ENCODE measurements at places on chromosomes 3 and 15. TPM values are rescaled to one million over a fixed set of nuclear protein-coding genes. Genes with fewer than 3 reads are reported as not detected.

GRCh38 chr3:185409957-185410356 lies 47.0 kb downstream of the MAP3K13 start:
- no peaks in the 10 kb centered on the region for H3K4me1 ChIP-seq
- H3K4me3 ChIP-seq = no peak overlapping the region
- no peak for DNase-seq
- H3K36me3 ChIP-seq = no peaks in the 10 kb centered on the region
- H3K27ac ChIP-seq = no peak overlapping the region

DNA sequence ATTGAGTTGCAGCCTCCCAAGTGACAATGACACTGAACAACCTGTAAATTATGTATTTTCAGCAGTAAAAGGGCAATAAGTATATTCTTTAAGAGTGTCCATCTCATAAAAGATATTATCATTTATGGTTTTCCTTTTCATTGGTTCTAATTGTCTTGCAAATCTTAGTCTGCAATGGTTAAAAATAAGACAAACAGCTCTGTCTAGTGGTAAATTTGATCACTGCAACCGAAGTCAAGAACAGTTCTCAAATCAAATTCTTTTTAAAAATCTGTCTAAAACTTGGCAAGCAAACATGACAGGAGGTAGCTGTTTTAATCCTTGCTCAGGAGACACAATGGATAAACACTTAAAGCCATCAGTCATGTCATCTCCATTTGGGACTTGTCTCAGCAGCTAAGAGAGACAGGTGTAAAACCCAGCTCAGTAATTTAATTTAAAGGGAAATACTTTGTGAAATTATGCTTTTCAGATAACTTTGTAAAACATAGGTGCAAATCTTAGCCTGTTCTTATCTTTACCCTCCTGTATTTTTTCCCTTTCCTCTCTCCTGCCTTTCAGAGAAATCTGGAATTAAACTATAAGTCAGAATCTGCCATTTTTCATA lies 150.3 kb upstream of the ARHGEF26 start:
- H3K36me3 ChIP-seq = no peaks in the 10 kb centered on the region
- H3K4me1 ChIP-seq = no peaks in the 10 kb centered on the region
- H3K27ac ChIP-seq = no peak overlapping the region
- H3K4me3 ChIP-seq = no peak overlapping the region
- DNase-seq = no peak

Gene SEMA5B
- 0.41 TPM for polyA plus RNA-seq

- no peak overlapping the region for H3K27ac ChIP-seq
- no peaks in the 10 kb centered on the region for H3K36me3 ChIP-seq
- H3K4me1 ChIP-seq = peaks cover 43% of the 10 kb centered on the region
- no peak for DNase-seq
- H3K27me3 ChIP-seq = no peaks in the 10 kb centered on the region
These were observed 80.8 kb downstream of the GSK3B start for GRCh38 chr3:120013481-120013880.

- DNase-seq = no peak
- H3K27ac ChIP-seq = no peak overlapping the region
- H3K4me1 ChIP-seq = no peaks in the 10 kb centered on the region
- H3K4me3 ChIP-seq = no peak overlapping the region
These were observed 181.9 kb upstream of the CHL1 start for GRCh38 chr3:14652-15051.

GRCh38 chr3:188832961-188833721 lies 338.6 kb upstream of the TPRG1 start:
- H3K36me3 ChIP-seq = no peaks in the 10 kb centered on the region
- no peaks in the 10 kb centered on the region for H3K27me3 ChIP-seq
- no peak for DNase-seq
- H3K4me3 ChIP-seq = no peak overlapping the region
- H3K4me1 ChIP-seq = no peaks in the 10 kb centered on the region
- H3K27ac ChIP-seq = no peak overlapping the region

GRCh38 chr3:81581966-81582599 lies 179.4 kb downstream of the GBE1 start:
- no peaks in the 10 kb centered on the region for H3K27me3 ChIP-seq
- no peak for DNase-seq
- no peaks in the 10 kb centered on the region for H3K4me1 ChIP-seq
- H3K36me3 ChIP-seq = peaks cover 22% of the 10 kb centered on the region
- H3K4me3 ChIP-seq = no peak overlapping the region

Gene ZNF592
- polyA plus RNA-seq = 10.9 TPM

Gene KCNAB1
- polyA plus RNA-seq = 0.59 TPM

DNA sequence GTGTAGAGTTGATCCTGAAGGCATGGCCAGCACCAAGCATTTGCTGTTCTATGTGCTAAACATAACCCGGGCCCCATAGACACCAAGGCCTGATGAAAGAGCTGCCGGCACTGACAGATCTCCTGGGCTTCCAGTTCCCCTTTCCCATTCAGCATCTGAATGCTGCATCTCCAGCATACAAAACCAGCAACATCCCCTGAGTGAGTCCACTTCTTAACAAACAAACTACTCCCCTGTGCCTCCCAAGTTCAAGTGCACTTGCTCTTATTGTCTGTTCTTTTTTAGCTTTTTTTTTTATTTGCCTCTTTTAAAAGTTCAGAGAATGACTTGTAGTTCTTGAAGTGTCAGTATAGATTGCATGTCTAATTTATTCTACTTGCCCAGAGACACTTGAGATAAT lies 156.0 kb downstream of the EDEM1 start:
- no peaks in the 10 kb centered on the region for H3K27me3 ChIP-seq
- H3K4me1 ChIP-seq = no peaks in the 10 kb centered on the region
- DNase-seq = no peak
- no peak overlapping the region for H3K27ac ChIP-seq
- H3K36me3 ChIP-seq = no peaks in the 10 kb centered on the region

DNA sequence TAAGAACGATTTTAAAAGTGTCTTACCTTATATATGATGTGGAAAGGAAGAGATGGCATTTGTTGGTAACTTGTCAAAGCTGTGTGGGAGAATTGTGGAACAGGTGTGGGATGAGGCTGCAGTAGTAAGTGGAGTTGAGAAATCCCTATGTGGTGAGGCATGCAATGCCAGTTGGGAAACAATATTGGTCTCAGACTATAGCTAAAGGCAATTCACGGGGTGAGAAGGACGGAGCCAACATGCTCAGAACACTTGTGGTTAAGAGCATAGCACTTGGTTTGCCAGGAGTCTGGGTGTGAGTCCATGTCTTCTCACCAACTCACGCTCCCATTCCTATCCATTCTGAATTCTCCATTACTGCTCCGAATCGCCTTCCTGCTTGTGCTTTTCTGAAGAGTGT lies 615.6 kb upstream of the ADAMTS9 start:
- no peak overlapping the region for H3K4me3 ChIP-seq
- DNase-seq = no peak
- no peak overlapping the region for H3K27ac ChIP-seq
- H3K4me1 ChIP-seq = no peaks in the 10 kb centered on the region
- H3K36me3 ChIP-seq = no peaks in the 10 kb centered on the region

Gene UBXN7
- polyA plus RNA-seq = 2.5 TPM

- no peak for DNase-seq
- no peaks in the 10 kb centered on the region for H3K27me3 ChIP-seq
- no peaks in the 10 kb centered on the region for H3K36me3 ChIP-seq
- H3K27ac ChIP-seq = no peak overlapping the region
- no peaks in the 10 kb centered on the region for H3K4me1 ChIP-seq
- no peak overlapping the region for H3K4me3 ChIP-seq
These were observed 149.6 kb upstream of the RGMA start for GRCh38 chr15:93238641-93239040.

DNA sequence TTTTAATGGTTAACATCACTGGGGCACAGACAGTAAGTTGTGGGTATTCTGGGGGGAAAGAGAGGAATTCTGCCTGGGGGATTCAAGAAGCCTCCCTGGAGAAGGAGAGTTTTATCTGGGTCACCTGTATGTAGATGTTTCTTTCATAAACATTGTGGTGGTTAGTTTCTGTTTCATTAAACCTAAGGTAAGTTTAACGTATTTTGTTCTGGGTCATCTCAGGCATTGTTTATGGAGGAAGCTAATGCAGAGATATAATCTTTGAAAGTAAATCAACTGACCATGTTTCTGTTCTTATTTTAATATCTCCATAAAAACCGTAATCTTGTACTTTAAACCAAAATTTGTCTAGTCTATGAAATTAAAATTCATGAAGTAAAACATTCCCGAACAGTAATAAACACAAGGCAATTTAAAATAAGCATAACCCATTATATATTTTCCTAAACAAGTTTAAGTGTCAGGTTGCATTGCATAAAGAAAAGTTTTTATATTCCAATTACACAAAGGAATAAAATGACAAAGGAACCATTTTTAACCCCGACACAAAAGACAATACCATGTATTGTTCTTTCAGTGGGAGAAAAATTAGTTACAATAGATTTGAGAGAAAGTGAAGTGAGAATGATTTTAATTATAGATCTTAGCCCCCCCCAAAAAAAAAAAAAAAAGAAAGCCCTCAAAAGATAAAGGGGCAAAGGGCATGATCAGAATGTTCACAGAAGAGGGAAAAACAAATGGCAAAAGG lies 274.6 kb upstream of the TBL1XR1 start:
- no peak overlapping the region for H3K27ac ChIP-seq
- H3K4me3 ChIP-seq = no peak overlapping the region
- H3K27me3 ChIP-seq = no peaks in the 10 kb centered on the region
- no peaks in the 10 kb centered on the region for H3K36me3 ChIP-seq
- H3K4me1 ChIP-seq = no peaks in the 10 kb centered on the region
- no peak for DNase-seq

GRCh38 chr3:195537995-195538394 lies 5.1 kb downstream of the PPP1R2 start:
- peaks cover 31% of the 10 kb centered on the region for H3K4me1 ChIP-seq
- no peak overlapping the region for H3K27ac ChIP-seq
- no peaks in the 10 kb centered on the region for H3K27me3 ChIP-seq
- no peaks in the 10 kb centered on the region for H3K36me3 ChIP-seq

Gene GOLGA8N
- polyA plus RNA-seq = 6.8 TPM

Gene ZNF774
- 0.17 TPM for polyA plus RNA-seq

DNA sequence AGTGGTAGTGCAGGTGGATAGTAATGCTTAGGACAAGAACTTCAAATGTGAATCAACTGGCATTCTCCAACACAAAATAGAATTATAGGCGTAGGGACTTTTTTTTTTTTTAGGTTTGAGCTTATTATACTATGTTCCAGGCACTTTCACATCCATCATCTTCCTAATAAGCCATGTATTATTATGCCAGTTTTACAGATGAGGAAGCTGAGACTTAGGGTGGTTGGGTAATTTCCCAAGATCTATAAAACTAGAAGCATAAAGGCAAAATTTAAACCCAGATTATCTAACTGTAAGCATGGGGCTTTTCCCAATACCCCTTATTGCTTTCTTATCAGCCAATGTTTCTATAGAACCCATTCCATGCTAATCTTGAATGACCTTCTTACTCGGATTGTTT lies 75.1 kb upstream of the ETV5 start:
- H3K27me3 ChIP-seq = no peaks in the 10 kb centered on the region
- H3K36me3 ChIP-seq = no peaks in the 10 kb centered on the region
- DNase-seq = no peak
- peak overlapping the region; percentile 72 for H3K27ac ChIP-seq
- peaks cover 32% of the 10 kb centered on the region for H3K4me1 ChIP-seq

- peak overlapping the region; percentile 56 for H3K27ac ChIP-seq
- DNase-seq = no peak
- peaks cover 2% of the 10 kb centered on the region for H3K27me3 ChIP-seq
- peaks cover 19% of the 10 kb centered on the region for H3K4me1 ChIP-seq
These were observed 28.0 kb upstream of the GLCE start for GRCh38 chr15:69132430-69132829.

Gene UBA5
- 33.3 TPM for polyA plus RNA-seq

Gene ST3GAL6
- 2.5 TPM for polyA plus RNA-seq

Gene RPLP1
- polyA plus RNA-seq = 3,688 TPM

GRCh38 chr3:159800434-159801155 lies 188.0 kb upstream of the IL12A start:
- H3K36me3 ChIP-seq = no peaks in the 10 kb centered on the region
- H3K4me3 ChIP-seq = no peak overlapping the region
- no peaks in the 10 kb centered on the region for H3K4me1 ChIP-seq
- no peak for DNase-seq
- H3K27ac ChIP-seq = no peak overlapping the region
- no peaks in the 10 kb centered on the region for H3K27me3 ChIP-seq

DNA sequence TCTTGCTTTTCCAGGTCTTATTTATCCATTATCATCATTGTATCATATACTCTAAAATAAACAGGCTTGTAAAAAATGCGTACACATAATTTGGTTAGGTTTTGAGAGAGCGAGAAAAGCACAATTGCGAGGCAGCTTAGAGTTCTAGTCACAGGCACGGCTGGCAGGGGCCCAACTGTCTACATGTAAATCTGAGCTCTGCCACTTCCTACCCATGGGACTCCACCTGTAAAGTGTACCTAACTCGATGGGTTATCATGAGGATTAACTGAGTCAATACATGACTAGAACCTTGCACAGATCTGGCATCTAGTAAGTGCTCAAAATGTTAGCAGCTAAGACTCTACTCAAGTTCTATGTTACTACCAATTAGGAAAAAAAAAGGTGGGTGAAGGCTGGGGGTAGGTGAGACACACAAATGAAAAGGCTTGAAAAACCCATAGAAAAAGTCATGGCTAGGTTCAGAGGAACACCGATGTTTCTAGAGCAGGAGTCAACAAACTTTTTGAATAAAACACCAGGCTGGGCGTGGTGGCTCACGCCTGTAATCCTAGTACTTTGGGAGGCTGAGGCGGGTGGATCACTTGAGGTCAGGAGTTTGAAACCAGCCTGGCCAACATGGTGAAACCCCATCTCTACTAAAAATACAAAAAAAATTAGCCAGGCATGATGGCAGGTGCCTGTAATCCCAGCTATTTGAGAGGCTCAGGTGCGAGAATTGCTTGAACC lies 36.2 kb downstream of the GLB1 start:
- H3K36me3 ChIP-seq = peaks cover 59% of the 10 kb centered on the region
- H3K4me3 ChIP-seq = no peak overlapping the region
- peaks cover 58% of the 10 kb centered on the region for H3K4me1 ChIP-seq
- H3K27ac ChIP-seq = peak overlapping the region; percentile 65
- no peaks in the 10 kb centered on the region for H3K27me3 ChIP-seq

DNA sequence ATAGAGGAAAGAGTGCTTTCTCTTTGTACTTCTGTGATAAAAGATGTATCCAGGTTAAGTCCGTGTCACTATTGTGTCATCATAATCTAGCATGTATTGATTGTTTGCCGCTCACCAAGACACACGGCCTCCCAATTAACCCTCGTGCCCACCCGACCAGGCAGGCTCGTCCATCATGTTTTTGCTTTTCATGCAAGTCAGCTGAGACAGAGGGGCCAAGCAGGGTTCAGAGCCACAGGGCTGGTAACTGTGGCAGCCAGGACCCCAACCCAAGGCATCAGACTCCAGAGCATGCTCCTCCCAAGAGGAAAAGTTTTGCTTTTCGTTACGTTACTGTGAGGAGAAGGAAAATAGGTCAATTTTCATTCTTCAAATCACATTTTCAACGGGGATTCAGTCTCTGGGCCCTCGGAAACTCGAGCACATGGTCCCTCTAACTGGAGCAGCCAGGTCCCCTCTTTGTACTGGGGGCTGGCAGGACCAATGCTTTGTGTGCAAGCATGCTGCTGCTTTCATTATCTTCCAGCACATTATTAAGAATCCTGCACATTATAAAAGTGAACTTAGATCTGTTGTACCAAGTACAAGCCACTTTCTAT lies 161.1 kb upstream of the TOPAZ1 start:
- H3K27me3 ChIP-seq = no peaks in the 10 kb centered on the region
- no peaks in the 10 kb centered on the region for H3K4me1 ChIP-seq
- H3K36me3 ChIP-seq = no peaks in the 10 kb centered on the region
